DMS153 (cell line): ENCODE measurements at places on chromosomes 5 and 9.

- no peak for DNase-seq
Observed at GRCh38 chr9:68742333-68742730, 37.3 kb downstream of the PIP5K1B start.

DNA sequence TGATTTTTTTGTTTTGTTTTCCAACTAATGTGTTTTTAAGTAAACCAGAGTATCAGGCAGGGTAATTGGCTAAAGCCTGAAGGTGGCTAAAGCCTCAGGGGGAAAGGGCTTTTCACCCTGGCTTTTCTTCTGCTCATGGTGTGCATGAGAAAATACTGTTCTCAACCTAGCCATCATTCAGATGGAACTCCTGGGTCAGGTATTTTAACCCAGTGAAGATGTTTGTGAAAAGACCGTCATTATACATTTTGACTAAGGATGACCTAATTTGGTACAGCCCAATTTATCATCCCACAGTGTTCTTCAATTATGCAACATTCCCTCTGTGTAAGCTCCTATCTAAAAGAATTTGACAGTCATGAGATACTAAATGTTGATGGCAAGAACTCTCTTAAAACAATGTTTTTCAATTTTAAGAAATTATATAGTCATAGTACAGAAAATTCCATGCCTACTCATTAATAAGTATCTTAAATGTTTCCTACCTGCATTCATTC lies 209.5 kb upstream of the TARS1 start:
- DNase-seq: no peak

DNA sequence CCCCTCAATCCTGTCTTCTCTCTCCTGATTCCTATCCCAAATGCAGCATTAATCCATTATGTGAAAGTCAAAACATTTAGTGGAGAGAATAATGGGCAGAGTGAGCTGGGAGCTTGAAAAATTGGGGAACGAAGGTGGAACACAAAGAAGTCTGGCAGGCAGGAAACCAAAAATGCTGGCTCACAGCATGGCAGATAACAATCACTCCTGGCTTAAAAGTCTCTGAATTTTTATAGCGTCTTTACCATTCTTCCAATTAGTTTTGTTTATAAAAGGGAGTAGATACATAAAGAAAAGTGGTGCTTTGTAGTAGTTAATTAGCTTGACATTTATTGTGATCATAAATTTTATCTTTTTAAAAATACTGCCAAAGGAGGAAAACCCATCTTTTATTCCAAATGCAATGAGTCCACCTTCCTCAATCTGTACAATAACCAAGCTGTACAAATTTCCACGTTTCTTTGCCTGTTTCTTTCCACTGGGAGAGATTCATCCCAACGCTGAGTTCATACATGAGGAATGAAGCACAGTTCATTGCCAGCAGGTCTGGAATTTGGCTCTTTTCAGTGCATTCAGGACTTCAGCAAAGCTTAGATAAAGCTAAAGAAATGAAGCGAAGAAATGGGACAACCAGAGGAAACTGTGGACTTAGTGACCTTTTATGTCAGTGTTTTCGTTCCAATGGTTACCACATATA lies 174.7 kb downstream of the HMHB1 start:
- no peak for DNase-seq

DNA sequence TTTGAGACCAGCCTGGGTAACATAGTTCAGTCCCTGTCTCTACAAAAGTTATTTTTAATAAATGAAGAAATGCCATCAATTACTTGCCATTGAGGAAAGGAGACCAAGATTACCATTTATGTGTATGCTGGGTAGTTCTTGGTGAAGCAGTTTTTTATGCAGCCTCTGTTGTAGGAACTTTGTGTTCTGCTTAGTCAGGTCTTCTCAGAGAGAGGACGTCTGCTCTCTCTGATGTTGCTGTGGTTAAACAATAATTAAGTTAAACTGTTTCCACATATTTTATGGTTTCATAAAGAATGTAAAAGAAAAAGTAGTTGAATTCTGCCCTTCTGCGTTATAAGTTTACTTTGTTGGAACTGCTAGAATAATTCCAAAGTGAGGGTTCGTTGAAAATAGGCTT lies 210.5 kb downstream of the KDM4C start:
- DNase-seq: no peak

- no peak for DNase-seq
Observed at GRCh38 chr5:146890066-146890465, 11.5 kb upstream of the PPP2R2B start.

GRCh38 chr5:96933764-96934707 lies 1.8 kb upstream of the LNPEP start:
- DNase-seq: no peak

GRCh38 chr5:41508186-41508585 lies 2.2 kb downstream of the PLCXD3 start:
- DNase-seq: no peak

- no peak for DNase-seq
Observed at GRCh38 chr5:119386596-119387344, 31.0 kb downstream of the TNFAIP8 start.

DNA sequence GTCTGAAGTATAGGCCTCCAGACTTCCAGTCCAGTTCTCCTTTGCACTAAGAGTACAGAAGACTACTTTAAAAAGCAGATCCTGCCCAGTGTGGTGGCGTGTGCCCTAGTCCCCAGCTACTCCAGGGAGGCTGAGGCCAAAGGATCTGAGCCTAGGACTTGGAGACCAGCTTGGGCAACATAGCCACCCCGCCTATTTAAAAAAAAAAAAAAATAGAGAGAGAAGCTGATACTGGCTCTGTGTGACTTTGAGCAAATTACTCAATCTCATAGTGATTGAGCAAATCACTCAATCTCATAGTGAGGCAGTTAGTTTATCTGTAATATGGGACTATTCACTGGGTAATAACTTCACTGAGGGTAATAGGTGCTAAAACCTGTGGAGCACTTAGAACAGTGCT lies 43.6 kb upstream of the KDM4C start:
- no peak for DNase-seq

- peak; percentile 27 for DNase-seq
Observed at GRCh38 chr9:105413525-105413924, 34.3 kb upstream of the FSD1L start.

DNA sequence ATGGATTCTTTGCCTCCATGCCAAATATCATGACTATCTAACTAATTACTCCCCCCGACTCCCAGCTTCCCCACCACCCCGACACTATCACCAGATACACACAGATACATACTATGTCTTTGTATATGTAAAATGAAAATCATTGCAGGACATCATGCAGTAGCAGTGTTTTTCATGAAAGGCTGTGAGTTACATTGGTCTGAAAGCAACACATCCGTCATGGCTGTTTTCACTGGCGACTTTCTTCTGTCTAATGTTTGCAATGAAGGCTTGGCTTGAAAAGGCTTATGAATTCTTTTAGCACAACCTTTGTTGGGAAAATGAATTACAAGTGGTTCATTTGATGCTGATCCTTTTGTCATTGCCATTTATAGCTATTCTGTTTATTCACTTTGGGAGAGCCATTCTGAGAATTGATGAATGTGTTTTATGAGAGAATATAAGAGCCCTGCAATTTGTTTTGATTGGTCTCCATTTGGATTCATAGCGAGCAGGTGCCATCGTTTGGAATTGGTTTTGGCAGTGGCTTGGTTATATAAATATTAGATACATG lies 103.4 kb downstream of the PIP5K1B start:
- peak; percentile 98 for DNase-seq

DNA sequence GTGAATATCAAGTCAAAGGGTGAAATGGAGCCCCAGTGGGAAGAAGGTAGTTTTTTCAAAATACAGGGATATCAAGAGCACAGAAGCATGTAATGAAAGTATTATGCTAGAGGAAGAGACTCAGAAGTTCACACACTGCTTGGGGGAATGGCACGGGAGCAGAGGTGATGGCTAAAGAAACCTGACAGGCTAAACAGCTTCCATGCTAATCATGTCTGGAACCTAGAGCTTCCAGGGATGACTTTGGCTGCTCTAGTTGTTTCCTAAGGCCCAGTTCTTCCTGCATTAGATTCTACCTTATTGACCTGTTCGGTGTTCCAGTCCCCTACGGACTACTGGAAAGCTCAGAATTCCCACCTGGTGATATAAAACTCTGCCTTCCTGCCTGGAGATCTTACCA lies 34.3 kb downstream of the TRIM32 start:
- no peak for DNase-seq

DNA sequence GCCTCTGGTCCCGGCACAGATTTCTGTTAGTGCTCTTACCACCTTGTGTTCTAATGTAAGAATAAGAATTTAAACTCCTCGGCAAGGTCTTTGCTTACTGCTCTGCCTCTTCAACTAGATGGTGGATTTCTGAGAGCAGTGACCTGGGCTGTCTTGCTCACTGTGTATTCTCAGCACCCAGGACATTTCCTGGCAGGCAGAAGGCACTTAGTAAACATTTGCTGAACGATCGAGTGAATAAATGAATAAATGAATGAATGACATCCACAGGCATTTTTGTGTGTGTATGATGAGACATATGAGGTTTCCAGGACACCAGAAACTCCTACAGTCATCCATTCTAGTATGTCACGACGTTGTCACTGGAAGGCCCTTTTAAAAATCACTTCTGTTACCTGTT lies 143.2 kb downstream of the BOD1 start:
- DNase-seq: no peak

- no peak for DNase-seq
Observed at GRCh38 chr5:99544356-99544755, 615.5 kb upstream of the CHD1 start.

- DNase-seq: no peak
Observed at GRCh38 chr5:158801893-158802292, 297.8 kb downstream of the EBF1 start.

- DNase-seq: no peak
Observed at GRCh38 chr5:176679365-176680225, 32.3 kb downstream of the TSPAN17 start.

DNA sequence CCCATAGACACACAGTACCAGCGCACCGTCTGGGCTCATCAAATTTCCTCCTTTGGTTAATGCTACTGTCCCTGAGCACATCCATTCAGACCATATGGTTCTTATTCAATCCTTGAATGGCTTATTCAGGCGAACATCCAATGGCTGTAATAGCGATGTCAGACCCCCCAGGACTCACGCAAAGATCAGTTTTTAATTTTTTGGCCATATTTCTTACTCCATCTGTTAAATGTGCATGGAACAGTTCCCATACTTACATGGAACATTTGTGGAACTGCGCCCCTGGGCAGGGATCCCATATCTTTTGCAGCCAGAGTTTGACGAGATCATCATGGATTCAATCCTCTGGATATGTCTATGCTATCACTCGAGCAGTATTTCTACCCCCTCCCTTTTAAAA lies 213.2 kb downstream of the ADAMTS6 start:
- no peak for DNase-seq

GRCh38 chr9:22056402-22056801 lies 47.3 kb upstream of the CDKN2B start:
- DNase-seq: no peak

GRCh38 chr5:131463656-131464055 lies 171.4 kb downstream of the RAPGEF6 start:
- DNase-seq: no peak

GRCh38 chr5:42668254-42668653 lies 88.4 kb upstream of the CCDC152 start:
- DNase-seq: no peak

GRCh38 chr5:149680810-149681221 lies 49.3 kb upstream of the PPARGC1B start:
- no peak for DNase-seq

DNA sequence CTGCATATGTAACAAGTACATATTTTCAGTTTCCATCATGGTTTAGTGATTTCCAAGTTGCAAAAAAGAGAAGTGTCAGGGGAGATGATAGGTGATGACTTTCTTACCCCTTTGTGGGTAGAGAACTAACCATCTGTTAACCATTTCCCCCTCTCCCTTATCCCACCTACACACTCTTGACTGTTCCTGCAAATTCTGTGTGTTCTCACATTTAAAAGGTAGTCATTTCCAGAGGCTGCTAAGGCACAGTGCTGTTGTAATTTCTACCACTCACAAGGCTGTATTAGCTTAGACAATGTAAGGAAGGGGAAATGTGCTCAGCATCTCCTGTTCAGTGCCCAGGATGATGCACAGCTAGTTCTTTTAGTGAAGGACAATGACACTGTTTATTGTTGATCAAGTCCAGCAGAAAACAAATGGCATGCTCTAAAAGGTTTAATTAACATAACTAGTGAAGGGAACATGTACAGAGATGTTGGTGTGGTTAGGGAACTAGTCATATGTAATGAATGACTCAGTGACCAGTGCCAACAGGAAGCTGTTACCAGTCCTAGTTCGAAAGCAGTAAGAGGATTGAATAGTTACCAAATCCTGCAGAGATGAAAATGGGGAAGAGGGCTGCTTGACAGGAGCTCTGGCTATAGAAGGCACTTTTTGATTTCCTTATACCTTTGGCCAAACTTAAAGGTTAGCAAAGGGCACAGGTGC lies 165.1 kb downstream of the PLK2 start:
- DNase-seq: no peak

- no peak for DNase-seq
Observed at GRCh38 chr5:173438951-173439350, 110.7 kb upstream of the STC2 start.

- no peak for DNase-seq
Observed at GRCh38 chr9:105928416-105928815, 234.1 kb downstream of the TMEM38B start.

GRCh38 chr5:66197764-66198405 lies 53.8 kb downstream of the SREK1 start:
- no peak for DNase-seq

DNA sequence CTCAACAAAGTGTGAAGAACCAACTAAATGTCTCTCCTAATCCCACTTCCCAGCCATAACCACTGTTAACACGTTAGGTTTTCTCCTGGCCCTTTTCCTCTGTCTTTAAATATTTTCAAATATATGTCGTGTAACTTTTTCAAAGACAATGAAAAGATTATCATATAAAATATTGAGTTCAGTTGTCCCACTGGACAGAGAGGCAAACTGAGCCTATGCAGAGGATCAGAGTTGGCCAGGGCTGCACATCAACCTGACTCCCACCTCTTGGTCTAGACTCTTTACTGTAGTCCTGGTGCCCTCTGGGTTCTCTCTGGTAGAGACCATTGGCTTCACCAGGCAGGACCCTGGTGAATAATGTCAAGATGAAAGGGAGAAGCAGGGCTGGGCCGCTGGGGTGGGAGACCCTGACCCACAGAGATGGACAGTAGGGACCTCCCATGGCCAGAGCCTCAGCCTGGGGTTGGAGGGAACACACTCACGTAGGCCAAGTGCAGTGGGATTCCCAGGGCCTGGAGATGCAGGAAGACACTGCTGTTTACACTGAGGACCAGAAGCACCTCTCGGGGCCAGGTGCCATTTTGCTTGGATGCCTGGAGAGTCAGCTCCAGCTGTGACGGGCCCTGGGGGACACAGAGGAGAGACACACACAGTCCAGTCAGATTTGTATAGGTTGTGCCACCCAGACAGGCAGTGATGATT lies 25.1 kb downstream of the ENG start:
- no peak for DNase-seq
